ENCODE measurements at places on chromosomes 11 and 22.
A peak's percentile ranks its signal among the peaks of the same experiment; 100 is the strongest.

- no peak for DNase-seq
These were observed 76.9 kb upstream of the EED start for GRCh38 chr11:86167499-86168164.

GRCh38 chr11:108758458-108758857 is 93.6 kb downstream of the DDX10 start:
- no peak for DNase-seq

- DNase-seq, result no peak
These were observed 51.1 kb upstream of the KCNQ1OT1 start for GRCh38 chr11:2750682-2751522.

DNA sequence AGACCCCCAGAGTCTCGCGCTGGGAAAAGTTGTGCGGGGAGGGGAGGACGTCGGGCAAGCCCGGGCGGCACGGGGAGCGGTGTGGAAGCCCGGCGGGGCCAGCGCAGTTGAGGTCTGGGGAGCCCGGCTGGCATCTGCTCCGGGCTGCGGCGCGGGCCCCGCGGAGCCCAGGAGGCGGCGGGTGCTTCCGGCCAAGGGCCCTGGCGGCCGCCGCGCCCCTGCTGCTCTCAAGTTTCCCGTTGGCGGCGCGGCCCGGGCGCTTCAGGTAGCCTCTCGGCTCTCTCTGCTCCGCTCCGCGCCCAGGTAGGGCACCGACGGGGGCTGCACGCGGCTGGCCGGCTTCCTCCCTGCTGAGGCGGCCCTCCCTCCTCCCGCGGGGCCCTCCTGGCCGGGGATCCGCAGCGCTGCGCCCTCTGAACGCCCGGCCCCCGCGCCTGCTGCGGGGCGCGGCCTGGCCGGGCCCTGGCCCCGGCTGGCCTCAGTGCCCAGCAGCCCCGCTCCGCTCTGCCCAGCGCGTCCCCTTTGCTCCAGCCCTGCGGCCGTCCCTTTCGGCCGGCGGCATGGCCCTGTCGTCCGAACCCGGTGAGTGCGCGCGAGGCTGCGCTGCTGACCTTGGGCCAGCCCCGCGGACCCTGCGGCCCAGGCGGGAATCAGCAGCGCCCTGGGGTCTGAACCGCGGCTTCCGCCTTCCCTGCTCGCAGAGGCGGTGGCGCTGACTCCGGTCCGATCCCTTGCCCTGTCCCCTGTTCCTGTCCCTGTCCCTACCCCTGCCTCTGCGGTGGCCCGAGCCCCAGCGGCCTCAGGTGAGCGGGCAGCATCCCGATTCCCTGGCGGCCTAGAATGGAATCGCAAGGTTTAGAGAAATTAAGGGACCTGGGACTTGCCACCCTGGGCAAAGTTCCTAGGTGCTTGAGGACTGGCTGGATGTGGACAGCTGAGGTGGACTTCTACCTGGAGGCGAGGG is 4.3 kb upstream of the AMPD3 start:
- peak; percentile 83 for DNase-seq

DNA sequence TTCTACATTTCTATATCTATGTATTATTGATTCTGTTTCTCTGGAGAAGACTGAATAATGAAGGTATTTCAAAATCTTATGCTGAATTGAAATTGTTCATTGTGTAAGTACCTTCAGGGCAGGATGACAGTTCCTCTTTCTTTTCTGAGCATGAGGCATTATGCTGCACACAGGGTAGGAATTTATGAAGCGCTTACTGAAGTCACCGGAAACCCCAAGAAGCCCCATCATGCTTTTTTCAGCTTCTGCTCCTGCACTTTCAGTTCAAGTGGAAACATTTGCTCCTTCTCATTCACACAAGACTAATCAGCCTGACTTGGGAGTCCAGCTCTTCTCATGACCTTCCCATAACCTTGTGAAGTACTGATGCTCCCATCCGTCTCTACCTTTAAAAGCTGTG is 314.7 kb upstream of the SORL1-AS1 start:
- no peak for DNase-seq

GRCh38 chr11:113467545-113467944 is 7.7 kb downstream of the DRD2 start:
- DNase-seq, result no peak

DNA sequence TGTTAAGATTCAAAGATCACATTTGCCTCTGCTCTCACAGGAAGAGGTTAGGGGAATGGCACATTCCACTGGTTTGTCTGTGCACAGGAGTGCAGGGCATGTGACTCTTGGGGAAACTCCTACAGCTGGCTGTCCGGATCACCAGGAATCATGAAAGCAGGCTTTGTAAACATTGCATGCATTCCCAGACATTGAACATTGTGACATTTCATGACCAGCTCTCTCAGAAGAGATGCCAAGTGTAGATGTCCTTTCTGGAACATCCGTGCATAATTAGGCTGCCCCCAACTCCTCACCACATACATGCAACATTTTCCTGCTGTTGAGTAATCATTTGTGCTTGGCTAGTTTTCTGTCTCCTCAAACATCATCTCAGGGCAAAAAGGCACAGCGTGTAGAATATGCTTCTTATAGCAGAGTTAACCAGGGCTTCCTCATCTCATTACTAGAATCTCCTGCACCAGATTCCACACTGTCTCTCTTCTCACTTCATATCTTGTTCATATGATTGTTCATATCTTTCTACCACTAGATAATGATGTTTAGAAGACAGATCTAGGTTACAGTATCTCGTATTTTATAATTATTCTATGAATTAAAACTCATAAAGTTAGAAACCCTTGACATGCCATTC is 694.7 kb downstream of the NTM start:
- DNase-seq, result no peak

DNA sequence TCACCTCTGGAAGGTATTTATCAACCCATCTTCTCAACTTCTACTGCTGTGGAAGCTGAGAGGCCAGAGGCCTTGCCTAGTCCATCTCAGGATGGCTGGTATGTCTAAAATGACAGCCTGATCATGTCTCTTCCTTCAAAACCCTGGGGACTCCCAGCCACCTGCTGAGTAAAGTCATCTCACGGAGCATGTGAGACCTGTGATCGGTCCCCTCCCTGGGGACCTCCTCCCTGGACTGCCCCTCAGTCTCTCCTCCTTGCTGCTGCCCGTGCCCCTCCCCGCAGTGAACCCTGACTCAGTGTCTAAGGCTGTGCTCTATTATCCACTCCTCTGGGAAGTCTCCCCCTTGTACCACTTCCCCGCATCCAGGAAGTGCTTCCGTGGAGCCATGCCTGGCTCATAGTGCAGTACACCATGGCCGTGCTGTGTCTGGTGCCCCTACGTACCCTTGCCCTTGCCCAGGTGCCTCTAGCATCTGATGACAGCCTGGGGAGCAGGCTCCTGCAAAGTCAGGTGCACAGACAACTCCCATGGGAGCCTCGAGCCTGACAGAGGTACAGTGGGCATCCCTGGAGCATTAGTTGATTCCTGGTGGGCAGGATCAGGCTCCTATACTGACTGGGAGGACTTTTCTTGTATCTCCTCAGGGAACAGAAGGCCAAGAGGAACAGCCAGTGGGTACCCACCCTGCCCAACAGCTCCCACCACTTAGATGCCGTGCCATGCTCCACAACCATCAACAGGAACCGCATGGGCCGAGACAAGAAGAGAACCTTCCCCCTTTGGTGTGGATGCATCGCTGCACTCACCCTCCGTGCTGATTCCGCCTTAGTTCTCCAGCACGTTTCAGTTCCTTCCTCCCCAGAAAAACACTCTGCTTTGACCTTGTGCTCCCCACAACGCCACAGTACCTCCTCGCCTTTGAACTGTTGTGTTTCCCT is 13.8 kb downstream of the SMARCB1 start:
- no peak for DNase-seq

- DNase-seq, result no peak
These were observed 9.2 kb downstream of the MAPK1 start for GRCh38 chr22:21858025-21858764.

DNA sequence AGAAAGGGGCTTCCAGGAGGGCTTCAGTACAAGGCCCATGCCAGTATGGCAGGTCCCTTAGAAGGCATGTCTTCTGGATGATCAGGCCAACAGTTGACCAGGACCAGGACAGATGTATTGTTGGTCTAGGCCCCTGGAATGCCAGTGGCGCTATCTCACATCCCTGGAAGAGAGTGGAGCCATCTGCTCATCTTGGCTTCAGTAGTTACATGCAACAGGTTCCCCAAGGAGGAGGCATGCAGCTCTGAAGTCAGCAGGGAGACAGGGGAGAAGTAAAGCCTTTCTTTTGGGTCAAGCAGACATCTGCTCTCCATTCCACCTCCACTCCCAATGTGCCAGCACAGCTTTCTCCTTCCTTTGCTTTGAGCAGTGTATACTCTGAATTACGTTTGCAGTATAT is 244.1 kb downstream of the KIRREL3 start:
- DNase-seq, result no peak

DNA sequence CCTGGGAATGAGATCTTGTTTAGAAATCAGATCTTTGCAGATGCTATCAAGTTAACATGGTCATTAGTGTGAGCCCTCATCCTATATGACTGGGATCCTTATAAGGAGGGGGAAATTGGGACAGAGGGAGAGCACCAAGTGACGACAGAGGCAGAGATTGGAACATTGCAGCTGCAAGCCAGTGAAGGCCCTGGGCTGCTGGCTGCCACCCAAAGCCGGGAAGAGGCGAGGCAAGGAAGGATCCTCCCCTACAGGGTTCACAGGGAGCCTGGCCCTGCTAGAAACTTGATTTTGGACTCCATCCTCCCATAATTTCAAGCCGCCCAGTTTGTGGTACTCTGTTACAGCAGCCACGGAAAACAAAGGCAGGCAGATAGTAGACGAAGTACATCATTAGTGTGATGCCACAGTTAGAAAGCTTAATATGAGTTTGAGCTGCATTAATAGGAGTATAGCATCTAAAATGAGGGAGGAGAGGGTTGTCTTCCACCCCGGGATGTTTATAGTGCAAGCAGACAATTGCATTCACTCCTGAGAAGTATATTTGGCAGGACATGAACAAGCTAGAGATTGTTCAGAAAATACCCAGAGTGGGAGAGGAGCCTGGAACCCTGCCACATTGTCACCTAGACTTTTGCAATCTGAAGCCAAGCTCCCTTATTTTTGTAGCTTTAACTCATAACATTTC is 56.8 kb upstream of the CLMP start:
- no peak for DNase-seq

GRCh38 chr11:118071416-118072030 is 5.4 kb upstream of the TMPRSS4 start:
- DNase-seq, result no peak

- DNase-seq, result no peak
These were observed 273.2 kb downstream of the TENM4 start for GRCh38 chr11:79167510-79168188.

DNA sequence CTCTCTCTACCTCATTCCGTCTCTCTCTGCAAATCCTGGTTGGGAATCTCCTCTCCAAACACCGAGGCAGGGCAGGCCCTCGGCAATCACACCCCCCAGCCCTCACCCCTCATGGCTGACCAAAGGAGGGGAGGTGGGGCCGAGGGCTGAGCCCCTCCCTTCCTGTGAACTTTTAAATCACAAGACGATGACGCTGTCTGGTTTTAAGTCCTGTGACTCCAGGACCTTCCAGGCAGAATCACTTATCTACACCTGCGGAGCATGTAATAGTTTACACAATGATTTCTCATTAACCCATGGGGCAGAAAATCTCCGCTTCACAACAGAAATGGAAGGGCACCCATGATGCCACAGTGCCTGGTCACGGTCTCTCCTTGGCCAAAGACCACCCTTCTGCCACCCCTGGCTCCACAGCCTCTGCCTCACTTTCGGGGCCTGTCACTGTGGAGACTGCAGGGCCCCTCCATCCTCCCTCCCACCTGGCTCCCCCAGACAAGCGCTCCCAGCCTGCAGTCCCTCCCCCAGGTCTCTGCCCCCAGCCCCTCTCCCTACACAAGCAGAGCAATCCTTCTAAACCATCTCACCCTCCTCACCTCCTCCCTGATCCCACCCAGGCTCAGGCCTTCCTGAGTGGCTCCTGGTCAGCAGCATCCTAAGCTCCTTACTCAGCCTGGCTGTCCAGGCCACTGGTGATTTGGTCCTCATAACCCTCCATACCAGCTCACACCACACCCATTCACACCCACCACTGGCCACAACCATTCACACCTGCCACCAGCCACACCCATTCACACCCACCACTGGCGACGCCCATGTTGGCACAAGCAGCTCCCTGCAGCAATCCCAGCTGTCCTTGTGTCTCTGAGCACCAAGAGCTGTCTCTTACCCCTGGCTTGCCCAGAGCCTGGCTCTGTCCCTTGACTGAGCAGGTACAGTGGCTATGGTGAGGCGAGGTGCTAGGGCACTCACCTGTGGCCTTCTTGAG is 30.7 kb upstream of the ARFGAP3 start:
- peak; percentile 1 for DNase-seq

GRCh38 chr22:25111579-25112517 is 87.8 kb upstream of the CRYBB3 start:
- DNase-seq, result no peak

DNA sequence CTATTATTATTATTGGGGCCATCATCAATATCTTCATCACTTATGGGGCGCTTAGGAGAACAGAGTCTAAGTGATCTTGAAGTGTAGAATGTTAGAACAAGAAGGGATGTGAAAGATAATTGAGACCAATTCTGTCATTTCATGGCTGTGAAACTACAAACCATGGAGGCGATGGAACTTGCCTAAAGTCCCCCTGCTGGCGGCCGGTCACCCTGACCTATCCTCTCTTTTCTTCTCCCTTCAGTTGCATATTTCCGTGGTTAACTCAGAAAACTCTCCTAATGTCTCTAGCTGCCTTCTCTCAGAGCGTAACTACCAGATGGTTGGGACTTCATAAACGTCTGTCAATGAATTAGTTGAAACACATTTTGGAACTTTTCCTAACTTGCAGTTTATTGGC is 6.6 kb upstream of the OR4B1 start:
- no peak for DNase-seq

- DNase-seq, result no peak
These were observed 1.7 kb upstream of the PARVA start for GRCh38 chr11:12375720-12376119.

- no peak for DNase-seq
These were observed 26.1 kb upstream of the CHRM4 start for GRCh38 chr11:46417711-46418110.

- no peak for DNase-seq
These were observed 101.7 kb upstream of the CSNK2A3 start for GRCh38 chr11:11454671-11455223.

GRCh38 chr11:102407901-102408300 is 44.7 kb downstream of the TMEM123 start:
- no peak for DNase-seq

- no peak for DNase-seq
These were observed 7.5 kb downstream of the ASCC2 start for GRCh38 chr22:29830585-29830984.

GRCh38 chr11:29432719-29433325 is 584.0 kb downstream of the KCNA4 start:
- DNase-seq, result peak; percentile 41

DNA sequence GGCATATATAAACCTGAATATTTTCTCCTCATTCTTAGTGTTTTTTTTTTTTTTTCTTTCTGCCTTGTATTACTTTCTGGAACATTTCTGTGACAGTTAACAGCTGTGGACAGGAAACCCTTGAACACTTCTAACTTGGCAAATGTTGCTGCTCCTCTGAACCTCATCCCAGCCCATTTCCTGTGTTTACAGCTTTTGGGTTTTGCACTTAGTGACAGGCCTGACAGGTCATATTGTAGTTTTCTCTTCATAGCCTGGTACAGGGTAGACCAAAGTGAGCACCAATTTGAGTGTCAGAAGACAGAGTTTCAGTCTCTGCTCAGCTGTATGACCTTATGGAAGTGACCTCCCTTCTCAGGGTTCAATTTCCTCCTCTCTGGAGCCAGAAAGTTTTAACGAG is 91.6 kb downstream of the STIM1 start:
- no peak for DNase-seq
